Regular cardiac myocyte (primary cell): ENCODE measurements at places on chromosomes 12 and 14. TPM values are rescaled to one million over a fixed set of nuclear protein-coding genes. Genes with fewer than 3 reads are reported as not detected.

KNTC1 gene
- 14.4 and 37.8 TPM in 2 replicates for total RNA-seq

B3GNT4 gene
- under 0.01 and 0.77 TPM in 2 replicates for total RNA-seq

BCL7A gene
- 6.3 and 7.0 TPM in 2 replicates for total RNA-seq

DPY19L2 gene
- total RNA-seq, result 1.9 and 5.1 TPM in 2 replicates

LIN7A gene
- 21.3 and 36.6 TPM in 2 replicates for total RNA-seq

CEP128 gene
- total RNA-seq, result 10.2 and 11.8 TPM in 2 replicates

WNT1 gene
- total RNA-seq, result not detected in 2 replicates

LRP1-AS gene
- 0.19 TPM in 1 of 2 replicates, not detected in the other for total RNA-seq

KRT5 gene
- 1.4 and 2.3 TPM in 2 replicates for total RNA-seq

CELA1 gene
- not detected in 2 replicates for total RNA-seq

DTX1 gene
- total RNA-seq, result under 0.01 and 0.28 TPM in 2 replicates

DCN gene
- 69.8 and 321 TPM in 2 replicates for total RNA-seq

MUCL1 gene
- total RNA-seq, result not detected in 2 replicates

CCDC175 gene
- not detected in 2 replicates for total RNA-seq

FAM222A gene
- total RNA-seq, result under 0.01 and 0.38 TPM in 2 replicates

DHRS1 gene
- total RNA-seq, result 9.0 and 9.9 TPM in 2 replicates

PARP11 gene
- 3.3 and 5.4 TPM in 2 replicates for total RNA-seq
